Activated naive CD4-positive, alpha-beta T cell treated with anti-CD3 and anti-CD28 coated beads for 36 hours (primary cell): ENCODE measurements at places on chromosomes 12 and 14.

DNA sequence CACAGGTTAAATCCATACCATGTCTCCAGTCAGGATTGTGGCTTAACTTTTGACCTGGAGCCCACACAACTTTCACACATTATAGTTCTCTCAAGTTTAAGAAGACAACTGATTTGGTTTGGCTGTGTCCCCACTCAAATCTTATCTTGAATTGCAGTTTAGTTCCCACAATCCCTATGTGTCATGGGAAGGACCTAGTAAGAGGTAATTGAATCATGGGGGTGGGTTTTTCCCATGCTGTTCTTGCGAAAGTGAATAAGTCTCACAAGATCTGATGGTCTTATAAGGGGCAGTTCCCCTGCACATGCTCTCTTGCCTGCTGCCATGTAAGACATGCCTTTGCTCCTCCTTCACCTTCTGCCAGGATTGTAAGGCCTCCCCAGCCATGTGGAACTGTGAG, 38.2 kb upstream of the PARP11 start:
- peaks cover 38% of the 10 kb centered on the region for H3K4me1 ChIP-seq
- no peak for DNase-seq
- H3K27me3 ChIP-seq = no peaks in the 10 kb centered on the region
- H3K4me3 ChIP-seq = no peak overlapping the region

DNA sequence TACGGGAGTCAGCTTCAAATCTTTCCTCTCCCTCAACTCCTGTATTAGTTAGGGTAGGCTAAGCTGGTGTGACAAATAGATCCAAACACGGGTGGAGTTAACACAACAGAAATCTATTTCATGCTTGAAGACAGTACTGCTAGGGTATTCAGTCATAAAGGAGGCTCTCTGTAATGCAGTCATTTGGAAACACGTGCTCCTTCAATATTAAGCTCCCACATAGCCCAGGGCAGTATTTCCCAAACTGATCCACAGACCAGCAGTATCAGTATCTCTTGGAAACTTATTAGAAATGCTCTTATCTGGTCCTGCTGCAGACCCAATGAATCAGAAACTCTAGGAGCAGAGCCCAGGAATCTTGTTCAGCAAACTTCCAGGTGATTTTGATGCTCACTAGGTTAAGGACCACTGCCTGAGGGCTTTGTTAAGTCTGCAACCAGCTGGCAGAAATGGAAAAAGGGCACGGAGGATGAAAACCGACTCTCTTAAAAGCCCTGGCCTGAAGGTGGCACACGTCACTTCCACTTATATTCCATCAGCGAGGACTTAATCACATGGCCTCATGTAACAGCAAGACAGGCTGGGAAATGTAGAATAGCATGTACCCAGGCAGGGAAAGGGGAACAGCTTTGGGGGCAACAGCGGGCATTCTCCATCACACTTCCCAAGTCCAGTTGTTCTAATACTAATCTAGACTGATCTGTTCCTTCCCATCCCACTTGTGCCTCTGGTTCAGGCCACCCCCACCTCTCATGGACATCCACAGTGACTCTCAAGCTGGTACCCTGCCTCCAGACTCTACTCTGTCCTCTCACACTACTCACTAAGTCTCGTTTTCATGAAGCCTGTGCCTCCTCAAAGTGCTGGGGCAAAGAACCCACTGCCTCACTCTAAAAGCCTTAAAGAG, 38.2 kb upstream of the RIC8B start:
- H3K4me1 ChIP-seq = peaks cover 4% of the 10 kb centered on the region
- no peak overlapping the region for H3K27ac ChIP-seq
- H3K4me3 ChIP-seq = no peak overlapping the region
- H3K27me3 ChIP-seq = no peaks in the 10 kb centered on the region
- no peaks in the 10 kb centered on the region for H3K36me3 ChIP-seq

DNA sequence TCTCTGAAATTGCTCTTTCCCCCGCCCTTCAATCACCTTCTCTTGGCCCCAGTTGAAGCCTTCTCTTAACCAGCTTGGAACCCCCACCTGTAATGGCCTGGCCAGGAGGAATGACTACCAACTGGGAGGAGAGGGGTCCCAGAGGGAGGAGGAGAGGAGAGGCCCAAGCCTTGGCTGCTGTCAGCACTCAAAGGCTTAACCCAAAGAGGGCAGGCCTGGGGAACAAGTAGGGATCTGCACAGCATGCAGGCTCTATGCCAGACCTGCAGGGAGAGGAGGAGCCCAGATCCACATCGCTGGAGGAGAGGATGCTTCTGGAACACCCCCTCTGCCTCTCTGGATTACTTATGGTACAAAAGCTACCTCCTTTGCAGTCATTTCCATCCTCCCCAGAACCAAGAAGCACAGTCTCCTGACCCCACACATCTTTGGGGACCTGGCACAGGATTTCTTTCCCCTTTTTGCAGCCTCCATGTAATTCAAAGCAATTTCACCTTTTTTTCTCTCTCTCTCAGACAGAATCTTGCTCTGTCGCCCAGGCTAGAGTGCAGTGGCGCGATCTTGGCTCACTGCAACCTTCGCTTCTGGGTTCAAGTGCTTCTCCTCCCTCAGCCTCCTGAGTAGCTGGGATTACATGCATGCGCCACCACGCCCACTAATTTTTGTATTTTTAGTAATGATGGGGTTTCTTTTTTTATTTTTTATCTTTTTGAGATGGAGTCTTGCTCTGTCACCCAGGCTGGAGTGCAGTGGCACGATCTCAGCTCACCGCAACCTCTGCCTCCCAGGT, 6.2 kb downstream of the RARG start:
- no peak for DNase-seq
- H3K36me3 ChIP-seq = no peaks in the 10 kb centered on the region
- no peak overlapping the region for H3K4me3 ChIP-seq
- no peak overlapping the region for H3K27ac ChIP-seq
- H3K27me3 ChIP-seq = no peaks in the 10 kb centered on the region
- peaks cover 55% of the 10 kb centered on the region for H3K4me1 ChIP-seq

GRCh38 chr12:97306147-97306546, 156.5 kb upstream of the RMST start:
- H3K27ac ChIP-seq = no peak overlapping the region
- H3K36me3 ChIP-seq = no peaks in the 10 kb centered on the region

DNA sequence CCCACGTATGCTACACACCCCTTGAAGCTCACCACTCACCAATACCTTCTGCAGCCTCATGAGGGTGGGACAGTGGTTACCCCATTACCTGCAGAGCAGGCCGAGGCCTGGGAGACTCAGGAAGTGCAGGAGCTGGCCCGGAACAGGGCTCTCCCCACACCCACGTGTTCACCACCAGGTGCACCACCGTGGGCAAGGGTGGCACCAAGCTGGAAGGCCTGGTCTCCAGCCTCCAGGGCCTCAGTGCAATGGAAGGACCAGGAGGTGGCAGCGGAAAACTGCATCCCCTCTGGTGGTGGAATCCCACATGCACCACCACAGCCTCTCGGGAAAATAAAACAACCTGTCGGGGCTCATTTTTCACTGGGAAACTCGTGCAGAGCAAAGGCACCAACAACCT, 36.4 kb downstream of the ITPK1 start:
- H3K36me3 ChIP-seq = no peaks in the 10 kb centered on the region
- no peak overlapping the region for H3K27ac ChIP-seq
- no peak overlapping the region for H3K4me3 ChIP-seq
- DNase-seq = no peak
- H3K4me1 ChIP-seq = peaks cover 20% of the 10 kb centered on the region

DNA sequence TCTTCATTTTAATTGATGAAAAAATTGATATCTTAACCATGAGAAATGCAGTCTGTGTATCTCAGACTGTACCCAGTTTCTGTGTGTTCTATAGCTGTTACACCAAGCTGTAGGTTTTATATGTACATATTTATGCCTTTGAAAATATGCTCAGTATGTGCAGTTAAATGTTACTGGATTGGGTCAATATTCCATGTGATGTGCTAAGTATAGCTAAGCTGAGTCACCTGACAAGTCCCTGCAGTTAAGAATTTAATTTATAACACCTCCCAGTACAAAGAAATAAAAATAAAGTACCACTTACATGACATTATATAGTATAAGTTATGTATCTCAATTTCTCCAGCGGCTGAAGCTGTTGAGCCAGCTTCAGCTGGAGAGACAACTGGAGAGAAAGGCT, 984.0 kb downstream of the GALC start:
- no peaks in the 10 kb centered on the region for H3K4me1 ChIP-seq
- H3K4me3 ChIP-seq = no peak overlapping the region
- DNase-seq = no peak
